Skeletal muscle tissue (tissue), 5 donors: ENCODE measurements at places on chromosomes 16 and 17. TPM values are rescaled to one million over a fixed set of nuclear protein-coding genes. Genes with fewer than 3 reads are reported as not detected.

The CCP110 gene
- total RNA-seq = 11.5 TPM

The GRIN2C gene
- 2.1 TPM for total RNA-seq

The TMC5 gene
- total RNA-seq = not detected

The GNG13 gene
- total RNA-seq = not detected

The KRTAP9-8 gene
- total RNA-seq = not detected

The CYTH1 gene
- total RNA-seq = 17.7 TPM
